ENCODE measurements at places on chromosomes 4 and X.

GRCh38 chr4:76232681-76233080, 18.8 kb upstream of the FAM47E start:
- DNase-seq, result no peak

GRCh38 chrX:147403040-147403439, 508.7 kb upstream of the FMR1 start:
- no peak for DNase-seq

DNA sequence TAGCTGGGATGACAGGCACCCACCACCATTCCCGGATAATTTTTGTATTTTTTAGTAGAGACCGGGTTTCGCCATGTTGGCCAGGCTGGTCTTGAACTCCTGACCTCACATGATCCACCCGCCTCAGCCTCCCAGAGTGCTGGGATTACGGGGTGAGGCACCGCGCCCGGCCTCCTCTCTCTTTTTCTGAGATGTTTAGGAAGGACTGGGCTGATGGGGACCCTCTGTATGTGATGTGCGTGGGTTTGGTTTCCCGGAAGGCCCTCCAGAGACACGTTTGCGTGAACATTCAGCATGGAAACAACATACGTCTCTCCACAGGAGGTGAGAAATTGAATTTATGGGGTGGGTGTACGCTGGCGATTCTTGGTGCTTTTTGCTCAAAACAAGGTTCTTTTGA, 18.6 kb downstream of the SHOX start:
- no peak for DNase-seq

GRCh38 chrX:33589316-33589715, 378.0 kb upstream of the DMD start:
- no peak for DNase-seq

- no peak for DNase-seq
These were observed 84.7 kb downstream of the NHS start for GRCh38 chrX:17459661-17460060.

GRCh38 chr4:158182736-158183135, 9.9 kb upstream of the GASK1B start:
- no peak for DNase-seq

- no peak for DNase-seq
These were observed 713.4 kb downstream of the PCDH18 start for GRCh38 chr4:136818811-136819330.

DNA sequence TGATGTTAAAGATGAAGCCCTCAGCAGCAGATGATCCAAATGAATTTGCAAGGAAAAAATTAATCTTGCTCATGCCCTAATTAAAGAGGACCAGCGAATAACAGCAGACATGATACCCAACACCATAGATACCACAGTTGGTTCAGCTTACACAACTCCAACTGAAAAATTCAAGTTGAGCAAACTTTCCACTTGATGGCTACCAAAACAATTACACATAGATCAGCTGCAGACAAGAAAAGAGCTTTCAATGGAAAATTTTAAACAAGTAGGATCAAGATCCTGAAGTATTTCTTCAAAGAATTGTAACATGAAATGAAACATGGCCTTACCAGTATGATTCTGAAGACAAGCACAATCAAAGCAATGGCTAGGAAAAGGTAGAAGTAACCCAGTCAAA, 90.0 kb downstream of the KLHL13 start:
- no peak for DNase-seq

DNA sequence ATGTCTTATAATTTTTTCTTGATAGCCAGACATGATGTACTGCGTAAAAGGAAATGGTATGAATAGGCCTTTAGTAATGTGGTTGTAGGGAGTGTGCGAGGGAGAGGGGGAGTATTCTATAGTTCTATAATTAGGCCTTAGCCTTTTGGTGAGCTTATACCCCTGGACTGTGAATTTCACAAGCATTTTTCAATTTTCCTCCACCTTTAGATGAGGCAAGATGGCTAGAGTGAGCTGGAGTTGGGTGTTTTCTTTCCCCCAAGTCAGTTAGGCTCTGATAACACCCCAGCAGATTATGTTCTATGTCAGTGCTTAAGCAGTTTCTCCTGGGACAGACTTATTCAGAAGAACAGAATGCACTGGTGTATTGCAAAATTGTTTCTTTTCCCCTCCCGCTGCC, 210.2 kb upstream of the NPY2R start:
- DNase-seq, result no peak

DNA sequence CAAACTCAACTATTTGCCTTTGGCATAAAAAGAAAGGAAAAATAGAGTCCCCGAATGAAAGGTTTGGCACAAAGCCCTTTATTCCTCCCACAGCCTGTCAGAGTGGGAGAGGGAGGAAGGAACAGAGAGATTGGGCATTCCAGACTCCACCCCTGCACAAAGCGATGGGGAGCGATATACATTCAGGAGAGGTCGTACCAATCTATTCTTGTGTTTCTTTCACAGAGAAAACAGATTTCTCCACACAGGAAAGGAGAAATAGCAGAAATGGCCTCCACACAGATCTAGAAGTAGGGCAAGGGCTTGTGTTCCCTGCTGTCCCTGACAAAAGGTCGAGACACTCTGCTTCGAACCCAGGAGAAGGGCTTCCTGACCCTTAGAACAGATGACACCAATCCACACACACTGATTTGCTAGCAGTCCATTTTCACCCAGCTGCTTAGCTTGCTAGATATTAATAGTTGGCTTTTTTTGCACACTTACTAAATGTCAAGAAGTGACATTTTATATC, 197.4 kb downstream of the MAML3 start:
- no peak for DNase-seq

DNA sequence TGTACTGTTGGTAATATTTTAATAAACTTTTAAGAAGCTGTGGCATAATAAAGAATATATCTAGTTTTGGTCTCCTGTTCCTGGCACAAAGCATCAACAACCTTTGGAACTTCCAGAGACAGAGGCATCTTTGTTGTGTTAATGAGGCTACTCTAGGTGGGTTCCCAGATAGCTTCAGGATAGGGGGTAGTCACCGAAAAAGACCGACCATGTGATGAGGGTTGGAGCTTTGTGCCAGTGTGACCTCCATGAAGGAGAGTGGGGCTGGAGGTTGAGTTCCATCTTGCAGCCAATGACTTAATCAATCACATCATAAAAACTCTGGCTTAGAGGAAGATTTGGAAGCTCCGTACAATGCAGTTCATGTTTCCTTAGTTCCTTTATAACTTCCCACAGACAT, 9.9 kb downstream of the PPAT start:
- DNase-seq, result no peak

Measured in CD4-positive, alpha-beta T cell treated with Interleukin-4 for 1 hour (primary cell).